ENCODE measurements at places on chromosomes 12 and 14.

DNA sequence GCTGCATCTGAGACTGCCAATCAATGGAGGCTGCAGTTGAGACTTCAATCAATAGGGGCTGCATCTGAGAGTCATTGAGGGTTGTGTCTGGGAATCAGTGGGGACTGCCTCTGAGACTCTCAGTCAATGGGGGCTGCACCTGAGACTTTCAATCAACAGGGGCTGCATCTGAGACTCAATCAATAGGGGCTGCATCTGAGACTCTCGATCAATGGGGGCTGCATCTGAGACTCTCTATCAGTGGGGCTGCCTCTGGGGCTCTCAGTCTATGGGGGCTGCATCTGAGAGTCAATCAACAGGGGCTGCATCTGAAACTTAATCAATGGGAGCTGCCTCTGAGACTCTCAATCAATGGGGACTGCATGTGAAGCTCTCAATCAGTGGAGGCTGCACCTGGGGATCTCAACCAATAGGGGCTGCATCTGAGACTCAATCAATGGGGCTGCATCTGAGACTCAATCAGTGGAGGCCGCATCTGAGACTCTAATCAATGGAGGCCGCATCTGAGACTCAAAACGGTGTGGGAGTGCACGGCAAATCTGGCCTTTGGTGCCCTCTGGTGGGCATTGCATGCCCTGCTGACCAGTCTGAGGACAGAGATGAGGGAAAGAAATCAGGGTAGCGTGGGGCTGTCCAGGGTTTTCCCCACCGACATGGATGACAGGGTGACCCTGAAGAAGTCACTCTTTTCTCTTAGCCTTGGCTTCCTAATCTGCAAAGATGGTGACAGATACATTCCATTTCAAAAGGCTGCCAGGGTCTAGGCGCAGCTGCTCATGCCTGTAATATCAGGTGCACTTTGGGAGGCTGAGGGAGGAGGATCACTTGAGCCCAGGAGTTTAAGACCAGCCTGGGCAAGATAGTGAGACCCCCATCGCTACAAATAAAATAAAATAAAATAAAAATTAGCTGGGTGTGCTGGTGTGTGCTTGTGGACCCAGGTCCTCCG is 41.3 kb upstream of the EIF5 start:
- peak; percentile 27 for DNase-seq

DNA sequence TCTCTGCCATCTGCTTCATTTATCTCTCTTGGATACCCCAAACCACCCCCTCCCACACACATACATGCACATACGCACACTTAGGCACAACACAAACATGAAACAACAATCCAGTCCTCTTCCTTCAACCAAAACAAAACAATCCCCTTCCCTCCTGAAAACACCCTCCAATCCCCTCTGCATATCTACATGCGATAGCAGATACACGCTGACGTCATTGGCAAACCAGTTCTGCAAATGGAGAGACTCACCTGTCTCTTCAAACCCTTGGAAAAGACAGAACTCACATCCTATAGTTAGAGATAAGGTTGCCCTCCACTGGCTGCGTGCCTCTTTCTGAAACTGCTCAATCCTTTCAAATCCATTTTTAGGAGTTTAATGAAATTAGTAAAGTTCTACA is 37.2 kb upstream of the RMST start:
- no peak for DNase-seq

- no peak for DNase-seq
Observed at GRCh38 chr12:20505056-20505455, 136.7 kb downstream of the PDE3A start.

GRCh38 chr14:31336646-31337045 is 83.7 kb downstream of the HEATR5A start:
- no peak for DNase-seq

GRCh38 chr14:80805136-80805535 is 136.4 kb downstream of the CEP128 start:
- DNase-seq: no peak

GRCh38 chr12:131008131-131008912 is 54.6 kb downstream of the ADGRD1 start:
- no peak for DNase-seq
